Chondrocyte (in vitro differentiated cells): ENCODE measurements at places on chromosomes 7 and 10. TPM values are rescaled to one million over a fixed set of nuclear protein-coding genes. Genes with fewer than 3 reads are reported as not detected.

DNA sequence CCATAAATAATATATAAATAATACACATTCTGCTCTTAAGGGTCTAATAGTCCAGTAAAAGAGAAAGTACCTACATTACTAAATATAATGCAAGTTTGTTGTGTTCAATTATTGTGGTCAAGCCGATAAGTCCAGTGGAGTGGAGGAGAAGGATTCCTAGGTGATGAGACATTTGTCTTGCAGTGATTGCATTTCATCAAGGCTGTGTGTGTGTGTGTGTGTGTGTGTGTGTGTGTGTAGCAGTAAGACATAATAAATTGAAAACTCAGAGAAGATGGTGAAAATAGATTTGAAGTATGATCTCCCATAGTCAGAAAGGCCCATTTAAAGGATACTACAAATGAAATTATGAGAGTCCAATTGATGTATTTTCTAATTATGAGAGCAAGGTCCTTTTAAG is 192.5 kb upstream of the SEMA3C start:
- no peak for DNase-seq
- H3K4me3 ChIP-seq, result no peak overlapping the region
- H3K27ac ChIP-seq, result peak overlapping the region; percentile 3
- no peaks in the 10 kb centered on the region for H3K36me3 ChIP-seq
- no peaks in the 10 kb centered on the region for H3K27me3 ChIP-seq

- peaks cover 35% of the 10 kb centered on the region for H3K4me1 ChIP-seq
- H3K27ac ChIP-seq, result peak overlapping the region; percentile 72
- H3K27me3 ChIP-seq, result no peaks in the 10 kb centered on the region
- no peak for DNase-seq
These were observed 16.7 kb downstream of the GPER1 start for GRCh38 chr7:1104516-1105179.

GRCh38 chr10:71889388-71889987 is 38.4 kb upstream of the PSAP start:
- H3K4me3 ChIP-seq, result peak overlapping the region; percentile 89
- H3K27ac ChIP-seq, result peak overlapping the region; percentile 93
- H3K36me3 ChIP-seq, result no peaks in the 10 kb centered on the region
- no peak for DNase-seq
- H3K27me3 ChIP-seq, result no peaks in the 10 kb centered on the region
- H3K4me1 ChIP-seq, result peaks cover 18% of the 10 kb centered on the region

The ATP6V0A4 gene
- 0.35 to 0.70 TPM (median 0.51 TPM) in 3 replicates for total RNA-seq

The TFPI2 gene
- 6.0 to 14.1 TPM (median 10.6 TPM) in 3 replicates for total RNA-seq

- no peak for DNase-seq
- H3K4me1 ChIP-seq, result no peaks in the 10 kb centered on the region
- H3K27me3 ChIP-seq, result no peaks in the 10 kb centered on the region
- no peak overlapping the region for H3K27ac ChIP-seq
These were observed 53.6 kb upstream of the INSYN2A start for GRCh38 chr10:127250031-127250430.

DNA sequence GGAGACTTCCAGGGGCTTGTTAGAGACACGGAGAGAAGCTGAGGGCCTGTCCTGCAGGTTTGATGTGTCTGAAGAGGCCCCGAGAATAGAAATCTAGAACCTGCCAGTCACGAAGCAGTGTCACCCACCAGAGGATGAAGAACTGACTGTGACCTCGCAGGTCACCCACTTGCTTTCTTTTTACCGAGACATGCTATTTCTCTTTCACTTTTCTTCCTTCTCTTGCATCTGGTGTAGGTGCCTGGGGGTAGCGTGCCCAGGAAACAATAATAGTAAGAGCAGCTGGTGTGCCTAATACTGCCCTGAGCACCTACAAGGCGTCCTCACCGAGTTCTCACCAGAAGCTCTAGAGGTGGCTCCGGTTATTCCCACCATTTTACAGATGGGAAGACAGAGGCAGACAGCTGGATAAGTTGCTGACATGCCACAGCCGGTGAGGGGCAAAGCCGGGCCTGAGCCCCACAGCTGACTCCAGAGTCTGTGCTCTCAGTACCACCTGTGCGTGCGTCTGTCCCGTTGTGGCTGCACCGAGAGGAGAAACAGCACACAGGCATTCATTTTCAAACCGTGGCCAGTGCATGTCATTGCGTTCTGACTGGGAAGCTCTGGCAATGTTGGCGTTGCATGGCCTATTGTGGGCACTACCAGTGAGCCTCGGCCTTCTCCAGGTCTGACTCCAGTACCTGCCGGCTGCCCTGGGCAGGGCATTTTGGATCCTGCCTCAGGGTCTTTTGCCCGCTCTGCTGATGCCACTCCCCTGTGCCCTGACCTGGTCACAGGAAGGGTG is 7.8 kb downstream of the CHST3 start:
- no peaks in the 10 kb centered on the region for H3K27me3 ChIP-seq
- DNase-seq, result no peak
- no peak overlapping the region for H3K4me3 ChIP-seq
- peak overlapping the region; percentile 70 for H3K27ac ChIP-seq
- H3K4me1 ChIP-seq, result peaks cover 98% of the 10 kb centered on the region
- H3K36me3 ChIP-seq, result peaks cover 1% of the 10 kb centered on the region

DNA sequence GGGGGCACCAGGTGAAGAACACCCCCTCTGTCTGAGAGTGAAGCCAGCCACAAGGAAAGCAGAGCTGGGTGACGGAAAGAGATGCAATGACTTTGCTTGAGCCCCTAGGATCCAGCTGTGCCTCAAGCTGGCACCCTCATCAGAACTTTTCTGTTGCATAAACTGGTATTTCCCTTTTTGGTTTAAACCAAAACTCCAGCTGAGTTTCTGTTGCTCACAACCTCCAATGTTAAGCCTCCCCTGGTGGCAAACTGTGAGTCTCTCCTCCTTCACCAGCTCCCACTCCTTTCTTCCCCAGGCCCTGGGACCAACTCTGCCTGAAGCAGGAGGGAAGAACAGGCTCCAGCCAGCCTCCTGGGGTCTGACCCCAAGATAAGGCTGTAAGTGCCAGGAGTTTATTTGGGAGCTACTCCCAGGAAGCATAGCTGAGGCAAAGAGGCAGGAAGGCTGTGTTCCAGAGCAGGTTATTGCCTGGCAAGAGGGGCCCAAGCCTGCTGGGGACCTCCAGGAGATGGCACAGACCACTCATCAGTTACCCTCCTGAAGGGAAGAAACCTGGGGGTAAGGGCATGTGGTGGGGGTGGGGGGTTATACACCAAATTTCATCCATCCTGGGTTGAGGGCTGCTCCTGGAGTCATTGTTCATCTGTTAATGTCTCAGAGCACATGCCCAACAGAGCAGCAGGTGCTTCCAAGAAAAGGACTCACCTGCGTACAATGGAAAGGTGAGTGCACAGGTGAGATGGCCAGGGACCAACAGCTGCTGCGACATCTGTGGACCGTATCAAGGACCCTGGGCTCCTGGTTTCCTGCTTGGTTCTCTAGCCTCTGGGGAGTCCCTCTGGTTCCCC is 73.3 kb upstream of the NANOS1 start:
- H3K27ac ChIP-seq, result no peak overlapping the region
- no peak overlapping the region for H3K4me3 ChIP-seq
- DNase-seq, result no peak
- H3K4me1 ChIP-seq, result peaks cover 13% of the 10 kb centered on the region

DNA sequence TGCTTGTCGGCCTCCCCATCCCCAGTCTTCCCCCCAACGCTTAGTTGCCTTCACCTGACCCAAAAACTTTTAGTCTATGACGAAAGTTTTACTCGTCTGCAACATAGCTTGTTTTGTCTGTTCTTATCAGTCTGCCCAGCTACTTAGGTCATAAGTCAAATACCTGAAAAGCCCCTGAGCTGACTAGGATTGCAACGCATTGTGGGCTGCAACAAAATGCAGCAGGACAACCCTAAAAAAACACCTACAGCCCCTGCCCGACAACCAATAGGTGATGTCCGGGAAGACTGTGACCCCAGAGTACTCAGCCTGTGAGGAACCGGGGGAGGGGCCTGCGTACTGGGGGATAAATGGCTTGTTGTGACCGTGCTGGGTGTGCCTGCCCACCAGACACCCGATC is 19.3 kb upstream of the GPER1 start:
- H3K27ac ChIP-seq, result no peak overlapping the region
- no peaks in the 10 kb centered on the region for H3K27me3 ChIP-seq
- peaks cover 15% of the 10 kb centered on the region for H3K4me1 ChIP-seq
- no peaks in the 10 kb centered on the region for H3K36me3 ChIP-seq
- H3K4me3 ChIP-seq, result no peak overlapping the region
- no peak for DNase-seq

The BTBD16 gene
- total RNA-seq, result 0.10 to 0.29 TPM in 2 of 3 replicates, not detected in the other

The SVOPL gene
- total RNA-seq, result not detected in 3 replicates

DNA sequence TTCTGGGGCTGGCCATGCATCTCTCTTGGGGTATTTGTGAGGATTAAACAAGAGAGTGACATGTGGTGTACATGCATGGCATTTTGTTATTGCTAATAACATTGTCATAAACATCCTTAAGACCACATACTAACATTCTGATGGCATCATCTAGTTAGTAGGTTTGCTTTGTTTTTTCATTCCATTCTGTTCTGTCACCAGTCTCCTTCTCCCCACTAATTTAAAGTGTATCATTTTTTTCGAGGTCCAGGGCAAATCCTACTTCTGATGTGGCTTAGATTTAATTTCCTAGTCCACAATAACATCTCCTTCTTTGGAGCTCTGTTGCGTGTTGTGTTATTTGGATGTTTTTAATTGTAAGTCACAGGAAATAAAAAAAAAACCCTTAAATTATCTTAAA is 248.1 kb downstream of the LRMDA start:
- no peak overlapping the region for H3K4me3 ChIP-seq
- no peaks in the 10 kb centered on the region for H3K36me3 ChIP-seq
- no peak overlapping the region for H3K27ac ChIP-seq
- DNase-seq, result no peak
- H3K4me1 ChIP-seq, result no peaks in the 10 kb centered on the region
- H3K27me3 ChIP-seq, result peaks cover 27% of the 10 kb centered on the region

The CALHM3 gene
- not detected in 3 replicates for total RNA-seq

- H3K4me1 ChIP-seq, result peaks cover 41% of the 10 kb centered on the region
- H3K36me3 ChIP-seq, result no peaks in the 10 kb centered on the region
- no peak for DNase-seq
- no peaks in the 10 kb centered on the region for H3K27me3 ChIP-seq
- H3K27ac ChIP-seq, result no peak overlapping the region
These were observed 29.1 kb upstream of the TRUB1 start for GRCh38 chr10:114908896-114909295.

The HYAL4 gene
- total RNA-seq, result not detected in 3 replicates

DNA sequence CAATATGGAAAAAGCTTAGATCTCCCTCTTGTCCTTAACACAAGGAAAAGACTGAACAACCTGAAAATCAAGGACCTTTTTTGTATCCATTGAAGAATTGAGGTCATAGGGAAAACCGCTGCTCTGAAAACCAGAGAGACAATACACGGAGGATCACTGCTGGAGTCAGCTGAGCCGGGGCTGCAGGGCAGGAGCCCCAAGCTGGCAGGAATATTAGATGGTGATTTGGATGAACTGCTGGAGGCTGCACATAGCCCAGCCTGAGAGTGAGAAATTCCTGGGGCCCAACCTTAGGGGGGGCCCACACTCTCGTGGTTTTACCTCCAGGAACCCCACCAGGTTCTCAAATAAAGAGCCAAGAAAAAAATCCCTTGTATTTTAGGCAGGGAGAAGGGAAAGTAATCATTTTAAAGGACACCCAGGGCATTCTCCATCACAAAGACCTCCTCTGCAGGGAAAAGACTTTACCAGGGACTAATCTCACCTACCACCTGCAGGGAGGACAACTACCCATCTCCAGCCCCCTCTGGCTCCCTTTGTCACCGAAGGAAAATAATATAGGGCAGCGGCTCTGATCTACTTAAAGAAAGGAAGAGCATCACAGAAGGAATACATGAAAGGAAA is 55.4 kb upstream of the RNF32 start:
- H3K27me3 ChIP-seq, result no peaks in the 10 kb centered on the region
- H3K4me1 ChIP-seq, result peaks cover 12% of the 10 kb centered on the region
- peaks cover 3% of the 10 kb centered on the region for H3K36me3 ChIP-seq
- H3K4me3 ChIP-seq, result no peak overlapping the region

- H3K36me3 ChIP-seq, result no peaks in the 10 kb centered on the region
- no peak for DNase-seq
- H3K4me3 ChIP-seq, result no peak overlapping the region
- peaks cover 23% of the 10 kb centered on the region for H3K4me1 ChIP-seq
- H3K27me3 ChIP-seq, result no peaks in the 10 kb centered on the region
- H3K27ac ChIP-seq, result no peak overlapping the region
These were observed 222.3 kb upstream of the ZNF32 start for GRCh38 chr10:43870968-43871439.

GRCh38 chr7:89002981-89003956 is 207.7 kb upstream of the TEX47 start:
- no peaks in the 10 kb centered on the region for H3K36me3 ChIP-seq
- peaks cover 3% of the 10 kb centered on the region for H3K27me3 ChIP-seq
- H3K27ac ChIP-seq, result no peak overlapping the region
- H3K4me3 ChIP-seq, result no peak overlapping the region

DNA sequence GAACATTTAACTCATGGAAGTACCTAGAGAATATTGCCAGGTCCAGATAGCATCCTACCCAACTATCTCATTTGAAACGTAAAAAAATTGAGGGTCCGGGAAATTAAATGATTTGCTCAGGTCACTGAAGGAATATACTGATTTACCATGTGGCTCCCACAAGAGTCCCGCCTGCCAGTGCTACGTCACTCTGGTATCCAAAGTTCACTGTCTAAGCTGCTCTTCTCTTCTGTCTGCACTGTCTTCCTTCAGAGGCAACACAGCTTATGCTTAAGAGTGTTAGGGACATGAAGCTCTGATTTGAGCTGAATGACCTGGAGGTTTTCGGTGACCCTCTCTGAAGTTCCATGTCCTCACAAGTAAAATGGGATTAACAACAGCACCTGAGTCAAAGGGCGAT is 114.6 kb downstream of the PDE1C start:
- H3K27me3 ChIP-seq, result no peaks in the 10 kb centered on the region
- H3K36me3 ChIP-seq, result no peaks in the 10 kb centered on the region
- no peak overlapping the region for H3K4me3 ChIP-seq
- no peak overlapping the region for H3K27ac ChIP-seq
- H3K4me1 ChIP-seq, result peaks cover 40% of the 10 kb centered on the region
- no peak for DNase-seq

DNA sequence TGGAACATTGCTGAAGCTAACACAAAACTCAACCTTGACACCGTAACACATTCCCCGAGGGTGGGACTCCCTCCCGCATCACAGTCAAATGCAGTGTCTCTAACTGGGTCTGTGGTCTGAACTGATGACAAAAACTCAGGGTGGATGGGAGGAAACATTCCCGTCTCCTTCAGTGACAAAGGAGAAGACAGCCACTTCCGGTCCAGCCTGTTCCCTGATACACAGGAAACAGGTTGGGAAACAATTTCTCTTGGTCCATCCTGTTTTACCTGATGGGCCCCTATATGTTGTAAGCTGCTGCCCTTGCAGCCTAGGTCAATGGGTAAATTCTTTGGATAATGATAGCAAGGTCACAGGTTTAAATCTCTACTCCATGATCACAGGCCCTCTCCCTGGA is 20.4 kb downstream of the SLC13A4 start:
- DNase-seq, result no peak
- no peak overlapping the region for H3K4me3 ChIP-seq
- no peaks in the 10 kb centered on the region for H3K27me3 ChIP-seq
- peaks cover under 1% of the 10 kb centered on the region for H3K4me1 ChIP-seq
- no peak overlapping the region for H3K27ac ChIP-seq

GRCh38 chr10:68586606-68587305 is 26.6 kb downstream of the TET1 start:
- H3K36me3 ChIP-seq, result peaks cover 2% of the 10 kb centered on the region
- no peaks in the 10 kb centered on the region for H3K4me1 ChIP-seq
- no peaks in the 10 kb centered on the region for H3K27me3 ChIP-seq

The LRRC4 gene
- 0.23 to 0.94 TPM (median 0.32 TPM) in 3 replicates for total RNA-seq
